Stimulated activated CD8-positive, alpha-beta memory T cell treated with anti-CD3 and anti-CD28 coated beads, Interleukin-4, amount 100 ng/mL, for 24 hours (primary cell): ENCODE measurements at places on chromosomes 5 and 9.
A peak's percentile ranks its signal among the peaks of the same experiment; 100 is the strongest.

GRCh38 chr5:52893105-52893504 is 96.0 kb upstream of the ITGA2 start:
- DNase-seq, result no peak

DNA sequence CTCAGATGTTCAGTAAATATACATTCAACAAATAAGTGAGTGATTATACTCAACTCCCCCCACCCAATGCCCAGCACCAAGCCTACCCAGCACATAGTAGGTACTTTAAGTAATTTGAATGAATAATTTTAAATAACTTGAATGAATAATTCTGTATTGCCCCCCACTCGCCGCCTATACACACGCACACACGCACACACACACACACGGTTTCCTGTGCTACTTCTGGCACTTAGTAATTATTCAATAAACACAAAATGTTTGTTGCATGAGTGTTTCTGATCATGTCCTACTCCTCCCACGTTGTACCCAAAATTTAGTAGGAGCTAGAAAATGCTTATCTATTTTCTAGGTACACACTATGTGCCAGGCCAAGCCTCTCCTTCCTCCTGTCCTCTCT is 16.2 kb downstream of the PCDH12 start:
- DNase-seq, result no peak

GRCh38 chr9:82124090-82124489 is 135.5 kb downstream of the SPATA31D1 start:
- no peak for DNase-seq

- no peak for DNase-seq
Observed at GRCh38 chr5:177523711-177524538, 7.2 kb upstream of the DDX41 start.

DNA sequence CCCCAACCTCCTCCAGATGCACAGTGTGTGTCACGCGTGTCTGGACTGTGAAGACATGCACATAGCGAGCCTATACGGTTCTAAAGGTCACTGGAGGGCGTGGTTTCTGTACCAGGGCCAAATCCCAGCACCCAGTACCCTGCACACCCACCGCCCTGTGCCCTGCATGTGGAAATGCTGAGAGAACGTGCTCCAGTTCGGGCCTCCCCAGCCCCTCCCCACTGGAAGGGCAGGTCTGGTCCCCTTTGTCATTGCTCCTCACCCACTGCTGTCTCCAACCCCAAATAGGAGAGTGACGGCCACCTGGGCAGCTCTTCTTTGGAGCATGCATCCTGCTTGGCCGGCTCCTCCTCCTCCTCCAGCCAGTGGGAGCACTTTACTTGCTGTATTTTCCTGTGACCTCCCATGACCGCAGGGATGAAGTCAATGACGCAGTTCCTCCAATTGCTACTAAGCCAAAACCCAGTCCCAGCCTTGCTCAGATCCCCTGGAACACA is 116.7 kb downstream of the WNK2 start:
- no peak for DNase-seq

- no peak for DNase-seq
Observed at GRCh38 chr9:101073122-101073521, 44.6 kb downstream of the PLPPR1 start.

DNA sequence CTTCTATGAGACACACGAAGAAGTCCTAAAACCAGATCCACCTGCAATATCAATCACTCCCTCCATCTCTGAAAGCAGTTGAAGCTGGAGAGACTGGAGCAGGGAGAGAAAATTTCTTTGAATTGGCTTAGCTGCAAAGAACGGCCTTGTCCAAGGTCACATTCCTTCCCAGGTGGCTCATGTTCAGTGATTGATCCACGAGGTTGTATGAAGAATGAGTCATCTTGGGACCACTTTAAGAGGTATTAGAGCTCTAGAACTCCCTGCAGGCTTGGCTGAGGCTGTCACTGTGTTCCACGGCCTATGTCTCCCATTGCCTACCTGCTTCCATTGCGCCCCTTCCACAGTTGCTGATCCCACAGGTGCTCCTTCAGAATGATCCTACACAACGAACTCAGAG is 68.2 kb downstream of the HMHB1 start:
- no peak for DNase-seq

DNA sequence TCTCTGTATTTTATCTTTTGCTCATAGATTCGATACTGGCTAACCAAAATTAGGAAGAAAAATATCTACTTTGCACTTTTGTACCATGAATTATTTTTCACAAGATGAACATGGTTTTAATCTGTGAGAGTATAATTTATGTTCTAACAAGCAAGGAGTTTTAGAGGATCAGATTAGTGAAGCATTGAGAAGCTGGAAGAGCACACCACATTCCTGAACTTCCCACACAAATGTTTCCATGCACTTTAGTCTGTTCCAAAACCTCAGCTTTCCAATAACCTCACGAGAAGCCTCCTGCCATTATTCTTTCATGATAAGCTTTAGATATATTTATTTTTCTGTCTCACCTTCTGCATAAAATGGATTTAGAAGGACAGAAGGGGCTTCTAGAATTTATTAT is 98.7 kb upstream of the MPDZ start:
- no peak for DNase-seq

DNA sequence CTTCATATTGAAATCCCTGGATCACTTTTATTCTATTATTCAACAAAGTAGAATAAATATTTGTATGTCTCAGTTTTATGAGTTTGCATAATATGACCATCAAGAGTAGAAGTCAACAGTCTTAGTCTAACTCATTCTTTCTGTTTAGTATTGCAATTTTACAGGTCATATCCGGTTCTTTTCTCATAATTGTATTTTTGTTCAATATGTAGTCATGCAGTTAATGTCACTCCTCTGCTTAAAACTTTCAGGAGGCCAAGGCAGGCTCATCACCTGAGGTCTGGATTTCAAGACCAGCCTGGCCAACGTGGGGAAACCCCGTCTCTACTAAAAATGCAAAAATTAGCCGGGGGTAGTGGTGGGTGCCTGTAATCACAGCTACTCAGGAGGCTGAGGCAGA is 148.4 kb upstream of the TRPM3 start:
- no peak for DNase-seq

GRCh38 chr5:148202531-148203203 is at the start of gene SPINK6:
Gene SPINK6 (plus strand): TSS chr5:148203042. CDS start chr5:148203097, 55 bp downstream.
- no peak for DNase-seq

- DNase-seq, result no peak
Observed at GRCh38 chr5:149667084-149667828, 62.9 kb upstream of the PPARGC1B start.

DNA sequence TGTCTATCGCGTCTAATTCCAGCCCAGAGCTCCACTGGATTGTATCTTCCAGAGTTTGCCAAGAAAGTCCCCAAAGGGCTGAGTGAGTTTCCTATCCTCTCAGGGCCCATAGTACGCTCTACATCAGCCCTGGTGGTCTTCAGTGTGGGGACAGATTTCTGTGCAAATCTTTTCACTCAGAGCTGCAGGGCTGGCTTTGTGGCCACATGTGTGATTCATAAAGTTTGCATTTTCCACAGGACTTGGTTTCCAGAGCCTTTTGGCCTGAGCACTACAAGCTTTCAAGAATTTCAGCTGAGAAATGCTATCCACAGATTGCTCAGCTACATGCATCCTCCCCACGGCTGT is 76.7 kb upstream of the CXCL14 start:
- DNase-seq, result no peak

- DNase-seq, result peak; percentile 19
Observed at GRCh38 chr5:82793808-82794419, 283.3 kb downstream of the TMEM167A start.

DNA sequence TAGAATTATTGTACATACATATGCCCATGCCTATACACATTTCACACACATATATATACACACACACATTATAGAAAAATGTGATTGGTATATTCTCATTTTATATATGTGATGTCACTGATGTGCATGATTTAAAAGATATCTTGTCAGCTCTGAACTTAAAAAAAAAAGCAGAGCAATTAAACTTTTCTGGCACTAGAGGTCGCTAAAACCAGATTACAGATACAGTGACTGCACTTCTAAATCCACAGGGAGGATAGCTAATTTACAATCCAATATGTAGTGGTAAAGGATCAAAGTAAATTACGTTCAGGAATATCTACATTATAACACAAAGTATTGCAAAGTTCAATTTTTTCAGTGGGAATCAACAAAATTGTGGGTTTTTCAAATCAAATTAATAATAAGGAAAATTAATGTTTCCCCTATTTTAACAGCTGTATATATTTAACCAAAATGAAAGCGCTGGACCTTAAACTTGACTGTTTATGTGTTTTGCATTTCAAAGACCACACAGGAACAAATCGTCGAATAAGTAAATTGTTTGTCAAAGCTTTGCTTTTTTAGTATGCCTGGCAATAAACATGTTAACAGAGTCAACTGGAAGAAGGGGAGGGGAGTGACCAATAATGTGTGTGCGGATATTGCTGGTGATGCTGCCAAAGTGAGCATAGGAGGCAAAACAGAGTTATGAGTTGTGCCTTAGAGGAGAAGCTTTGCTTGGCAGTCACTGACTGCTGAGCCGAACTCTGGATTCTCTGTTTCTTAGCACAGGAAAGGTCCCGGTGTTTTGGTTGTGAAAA is 1201.4 kb upstream of the C9orf72 start:
- no peak for DNase-seq

DNA sequence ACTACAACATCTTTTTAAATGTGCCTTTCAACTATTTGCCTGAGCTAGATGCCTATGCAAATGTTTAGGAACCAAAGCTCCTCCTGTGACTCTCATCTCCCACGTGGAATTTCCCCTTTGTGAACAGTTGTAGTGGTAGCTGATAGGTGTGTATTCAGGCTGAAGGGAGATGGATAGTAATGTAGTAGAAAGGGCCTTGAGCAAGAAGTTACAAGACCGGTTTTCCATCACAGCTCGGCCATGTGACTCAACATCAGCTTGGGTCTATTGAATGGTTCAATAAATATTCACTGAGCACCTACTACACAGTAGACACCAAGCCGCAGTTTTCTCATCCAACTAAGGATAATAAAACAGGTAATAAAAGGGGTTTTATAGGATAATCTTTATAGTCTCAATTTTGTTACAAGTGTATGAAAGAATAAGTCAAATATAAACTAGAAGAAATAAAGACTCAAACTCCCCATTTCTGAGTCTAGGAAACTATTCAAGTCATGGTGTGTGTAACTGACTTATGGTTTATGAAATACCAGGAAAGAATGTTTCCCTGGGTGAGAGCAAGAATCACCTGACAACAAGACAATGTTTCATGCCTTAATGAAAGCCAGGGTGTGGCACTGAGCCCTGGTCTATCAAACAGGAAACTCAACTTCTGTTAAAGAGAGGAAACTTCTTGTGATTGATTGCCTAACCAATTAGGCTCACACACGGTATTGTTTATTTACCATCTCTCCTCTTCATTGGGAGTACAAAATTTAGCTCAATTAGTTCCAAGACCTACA is 187.1 kb upstream of the SPEF2 start:
- no peak for DNase-seq

GRCh38 chr5:79560771-79561524 is 47.0 kb upstream of the HOMER1 start:
- no peak for DNase-seq

- no peak for DNase-seq
Observed at GRCh38 chr9:83469722-83470121, 68.5 kb downstream of the FRMD3 start.

- no peak for DNase-seq
Observed at GRCh38 chr9:137679249-137679648, 60.4 kb downstream of the EHMT1 start.

- no peak for DNase-seq
Observed at GRCh38 chr9:70484232-70485130, 70.0 kb upstream of the KLF9 start.

GRCh38 chr9:2180154-2180553 is 165.0 kb downstream of the SMARCA2 start:
- no peak for DNase-seq

GRCh38 chr5:21806943-21807342 is 1046.2 kb downstream of the CDH12 start:
- no peak for DNase-seq

GRCh38 chr5:149745212-149745942 is 15.3 kb downstream of the PPARGC1B start:
- DNase-seq, result no peak

DNA sequence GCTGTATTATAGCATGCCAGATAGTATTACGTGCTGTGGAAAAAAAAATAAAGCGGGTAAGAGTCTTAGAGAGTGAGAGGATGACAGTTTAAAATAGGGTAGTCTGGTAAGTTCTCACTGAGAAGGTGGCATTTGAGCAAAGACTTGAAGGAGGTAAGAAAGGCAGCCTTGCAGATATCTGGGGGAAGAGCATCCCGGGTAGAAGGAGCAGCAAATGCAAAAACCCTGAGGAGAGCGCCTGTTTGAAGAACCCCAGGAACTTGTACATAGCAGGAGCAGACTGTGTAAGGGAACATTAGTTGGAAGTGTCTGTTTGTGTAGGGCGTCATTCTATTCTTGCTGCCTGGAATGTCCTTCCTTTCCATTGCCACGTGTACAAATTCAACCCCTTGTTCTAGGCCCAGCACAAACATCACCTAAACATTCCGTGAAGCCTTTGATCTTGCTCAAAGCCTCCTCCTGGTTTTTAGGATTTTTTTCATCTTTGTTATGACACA is 2.6 kb downstream of the AP3S1 start:
- no peak for DNase-seq

DNA sequence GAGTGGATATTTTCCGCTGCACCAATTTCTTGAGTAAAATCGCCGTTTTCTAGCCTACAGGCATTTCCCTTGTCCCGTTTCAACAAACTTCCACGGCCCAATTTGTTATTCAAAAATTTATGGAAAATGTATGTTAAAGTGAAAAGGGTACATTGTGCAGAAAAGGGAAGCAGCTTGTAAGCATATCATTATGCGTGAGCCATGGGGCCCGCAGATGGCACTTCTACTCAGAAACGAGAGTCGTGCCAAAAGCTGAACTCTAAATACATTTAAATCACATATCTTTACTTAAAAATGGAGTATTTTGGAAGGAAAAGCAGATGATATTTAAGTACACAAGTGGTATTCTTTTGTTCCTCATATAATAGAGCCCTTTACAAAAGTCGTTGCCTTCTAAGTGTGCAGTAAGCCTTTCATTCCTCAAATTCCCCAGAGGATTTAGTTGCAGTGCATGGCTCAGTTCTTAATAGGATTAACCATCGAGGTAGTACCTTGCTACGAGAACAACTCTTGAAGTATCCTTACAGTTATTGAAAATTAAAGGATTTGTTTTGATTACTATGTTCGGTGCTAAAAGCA is 1227.2 kb upstream of the WWC1 start:
- no peak for DNase-seq

GRCh38 chr5:36887532-36887931 is 11.0 kb downstream of the NIPBL start:
- no peak for DNase-seq

DNA sequence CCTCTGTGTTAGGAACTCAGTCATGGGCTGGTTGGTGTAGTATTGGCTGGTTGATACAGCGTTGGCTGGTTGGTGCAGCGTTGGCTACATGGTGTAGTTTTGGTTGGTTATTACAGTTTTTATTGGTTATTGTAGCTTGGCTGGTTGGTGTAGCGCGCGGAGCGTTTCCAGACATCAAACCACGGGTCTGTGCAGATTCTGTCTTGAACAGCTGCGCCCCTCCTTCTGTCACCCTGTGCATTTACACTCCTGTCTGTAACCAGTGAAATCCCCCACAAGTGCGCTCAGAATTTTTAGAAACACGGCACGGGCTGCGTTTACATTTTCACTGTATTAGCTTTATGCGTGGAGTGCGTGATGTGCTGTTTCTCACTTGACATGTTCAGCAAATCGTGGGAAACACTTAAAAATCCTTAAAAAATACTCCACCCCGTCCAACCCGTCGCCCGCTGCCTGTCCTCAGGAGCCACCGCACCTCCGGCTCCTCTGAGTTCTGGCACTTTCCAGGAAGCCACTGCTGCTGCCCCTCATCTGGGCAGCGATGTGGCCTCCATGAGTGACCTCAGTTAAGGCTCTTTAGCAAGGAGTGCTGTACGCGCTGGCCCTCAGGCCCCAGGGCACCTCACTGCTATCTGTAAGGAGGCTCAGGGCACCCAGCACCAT is 20.8 kb downstream of the NKD2 start:
- no peak for DNase-seq
